Ureter (tissue), 1 donor: ENCODE measurements at places on chromosomes 11 and 22. TPM values are rescaled to one million over a fixed set of nuclear protein-coding genes. Genes with fewer than 3 reads are reported as not detected.

OR9G4 gene
- total RNA-seq, result not detected

CPT1B gene
- 62.3 TPM for total RNA-seq

P2RY2 gene
- 20.2 TPM for total RNA-seq

OR6T1 gene
- total RNA-seq, result not detected

MMP12 gene
- total RNA-seq, result not detected

OR52N4 gene
- 0.75 TPM for total RNA-seq

CBLIF gene
- total RNA-seq, result not detected

PKDREJ gene
- 0.13 TPM for total RNA-seq

- DNase-seq, result no peak
Measured at GRCh38 chr22:26827611-26828010, 170.2 kb downstream of the MIAT start.

DNA sequence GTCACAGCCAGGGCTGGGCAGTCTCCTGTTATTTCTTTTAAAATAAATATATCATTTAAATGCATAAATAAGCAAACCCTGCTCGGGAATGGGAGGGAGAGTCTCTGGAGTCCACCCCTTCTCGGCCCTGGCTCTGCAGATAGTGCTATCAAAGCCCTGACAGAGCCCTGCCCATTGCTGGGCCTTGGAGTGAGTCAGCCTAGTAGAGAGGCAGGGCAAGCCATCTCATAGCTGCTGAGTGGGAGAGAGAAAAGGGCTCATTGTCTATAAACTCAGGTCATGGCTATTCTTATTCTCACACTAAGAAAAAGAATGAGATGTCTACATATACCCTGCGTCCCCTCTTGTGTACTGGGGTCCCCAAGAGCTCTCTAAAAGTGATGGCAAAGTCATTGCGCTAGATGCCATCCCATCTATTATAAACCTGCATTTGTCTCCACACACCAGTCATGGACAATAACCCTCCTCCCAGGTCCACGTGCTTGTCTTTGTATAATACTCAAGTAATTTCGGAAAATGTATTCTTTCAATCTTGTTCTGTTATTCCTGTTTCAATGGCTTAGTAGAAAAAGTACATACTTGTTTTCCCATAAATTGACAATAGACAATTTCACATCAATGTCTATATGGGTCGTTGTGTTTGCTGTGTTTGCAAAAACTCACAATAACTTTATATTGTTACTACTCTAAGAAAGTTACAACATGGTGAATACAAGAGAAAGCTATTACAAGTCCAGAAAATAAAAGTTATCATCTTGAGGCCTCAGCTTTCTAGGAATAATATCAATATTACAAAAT lies 13.4 kb downstream of the OR51B4 start:
- no peak for DNase-seq

- no peak for DNase-seq
Measured at GRCh38 chr11:3685923-3686322, 14.7 kb upstream of the CHRNA10 start.

GRCh38 chr11:45391168-45391850 lies 105.2 kb upstream of the SYT13 start:
- DNase-seq, result no peak

GRCh38 chr11:112106070-112106469 lies 19.4 kb downstream of the SDHD start:
- no peak for DNase-seq

DNA sequence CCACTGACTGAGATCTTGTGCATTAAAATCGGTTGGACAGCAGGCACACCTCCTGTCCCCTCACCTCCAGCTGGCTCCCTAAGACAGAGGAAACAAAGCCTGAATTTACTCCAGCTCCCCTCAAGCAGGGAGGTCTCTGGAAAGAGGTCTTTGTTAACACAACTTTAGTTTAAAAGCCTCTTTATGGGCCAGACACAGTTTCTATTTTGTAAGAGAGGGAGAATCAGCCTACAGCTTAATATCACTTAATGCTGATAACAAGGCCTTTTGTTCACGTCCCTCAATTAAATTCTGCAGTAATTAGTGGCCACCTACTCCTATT lies 36.3 kb downstream of the PLEKHA7 start:
- DNase-seq, result no peak

DNA sequence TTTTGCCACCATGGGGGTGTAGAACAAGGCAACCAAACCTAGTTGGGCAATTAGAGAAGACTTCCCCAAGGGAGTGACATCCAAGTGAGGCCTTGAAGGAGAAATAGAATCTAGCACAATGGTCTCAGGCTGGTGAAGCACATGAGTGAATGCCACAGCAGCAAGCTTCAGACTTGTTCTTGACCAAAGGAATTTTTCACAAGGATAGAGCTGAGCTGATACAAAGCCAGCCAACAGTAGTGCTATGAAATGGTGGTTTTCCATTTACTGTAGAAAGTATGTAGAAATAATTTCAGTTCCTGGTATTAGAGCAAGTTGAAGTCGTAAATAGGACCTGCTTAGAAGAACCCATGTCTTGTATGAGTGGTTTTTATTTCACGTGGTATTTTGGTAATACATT lies 148.3 kb upstream of the RASSF10 start:
- no peak for DNase-seq

GRCh38 chr11:72443016-72443415 lies 8.7 kb upstream of the CLPB start:
- no peak for DNase-seq

GRCh38 chr11:134815404-134815803 lies 403.4 kb upstream of the B3GAT1 start:
- DNase-seq, result no peak
